ENCODE measurements at places on chromosomes 6 and 20.

- no peak for DNase-seq
Measured at GRCh38 chr6:1997702-1998101, 247.7 kb downstream of the GMDS start.

DNA sequence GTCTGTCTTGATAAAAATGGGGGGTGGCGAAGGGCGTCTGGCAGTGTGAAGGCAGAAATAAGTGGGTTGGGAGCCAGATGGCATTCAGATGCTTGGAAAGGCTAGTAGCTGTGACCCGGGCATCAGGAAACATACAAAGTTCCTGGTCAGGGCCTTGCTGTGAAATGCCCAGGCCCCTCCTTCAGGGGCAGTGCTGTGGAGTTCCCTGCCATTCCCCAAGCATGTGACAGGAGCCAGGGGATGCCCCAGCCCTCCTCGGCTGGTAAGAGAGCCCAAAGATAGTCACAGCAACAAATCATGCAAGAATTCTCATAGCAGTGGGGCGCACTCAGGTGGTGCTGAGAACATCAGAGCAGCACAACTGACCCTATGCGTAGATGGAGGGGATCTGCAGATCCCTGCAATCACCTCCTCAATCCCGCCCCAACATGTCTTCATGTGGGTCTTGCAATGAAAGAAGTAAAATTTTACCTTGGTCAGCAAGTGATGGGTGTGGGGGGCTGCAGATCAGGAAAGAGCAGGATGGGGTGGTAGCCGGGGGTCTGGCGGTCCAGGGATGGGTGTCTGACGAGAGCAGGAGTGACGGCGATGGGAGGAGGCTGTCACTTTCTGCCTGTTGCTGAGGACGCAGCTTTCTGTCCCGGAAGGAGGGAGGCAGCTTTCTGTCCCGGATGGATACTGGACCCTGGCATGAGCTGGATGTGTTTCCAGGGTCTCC lies 39.5 kb downstream of the SLC22A1 start:
- no peak for DNase-seq

- DNase-seq: no peak
Measured at GRCh38 chr6:36757206-36757605, 59.6 kb downstream of the RAB44 start.

- DNase-seq: no peak
Measured at GRCh38 chr6:134308800-134309199, 9.1 kb downstream of the SGK1 start.

- DNase-seq: no peak
Measured at GRCh38 chr20:53837126-53837826, 233.1 kb downstream of the BCAS1 start.

- DNase-seq: no peak
Measured at GRCh38 chr6:34423254-34423653, 2.6 kb downstream of the RPS10 start.

GRCh38 chr6:1105833-1106400 lies 206.0 kb upstream of the FOXQ1 start:
- no peak for DNase-seq

DNA sequence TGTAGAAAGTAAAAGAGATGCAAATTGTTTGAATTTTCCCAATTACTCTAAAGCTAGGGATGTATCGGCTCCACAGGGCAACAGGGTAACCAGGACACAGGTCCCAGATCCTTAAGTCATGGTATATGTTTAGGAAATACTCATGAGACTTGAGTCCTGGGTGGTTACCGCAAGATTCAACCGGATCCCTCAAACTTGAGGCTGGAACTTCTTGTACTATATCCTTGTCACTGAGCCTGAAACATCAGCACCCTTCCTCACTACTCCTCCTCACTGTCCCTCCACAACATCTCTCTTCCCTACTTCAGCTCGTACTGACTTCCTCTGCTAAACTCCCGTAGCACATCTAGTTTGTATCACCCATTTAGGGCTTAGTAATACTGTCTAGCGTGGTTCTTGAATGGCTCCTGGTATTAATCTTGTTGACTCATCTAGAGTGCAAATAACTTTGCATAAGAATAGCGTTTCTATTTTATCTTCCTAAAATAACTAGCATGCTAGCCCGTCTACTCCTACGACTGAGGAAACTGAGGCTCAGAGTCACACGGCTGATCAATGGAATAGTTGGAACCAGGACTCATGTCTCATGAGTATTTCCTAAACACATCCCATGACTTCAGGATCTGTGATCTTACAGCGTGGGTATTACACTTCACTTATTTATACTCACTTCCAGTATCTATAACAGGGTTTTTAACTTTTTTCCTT lies 72.1 kb downstream of the FILIP1 start:
- no peak for DNase-seq

GRCh38 chr6:63910863-63911551 lies 275.4 kb downstream of the PHF3 start:
- no peak for DNase-seq

DNA sequence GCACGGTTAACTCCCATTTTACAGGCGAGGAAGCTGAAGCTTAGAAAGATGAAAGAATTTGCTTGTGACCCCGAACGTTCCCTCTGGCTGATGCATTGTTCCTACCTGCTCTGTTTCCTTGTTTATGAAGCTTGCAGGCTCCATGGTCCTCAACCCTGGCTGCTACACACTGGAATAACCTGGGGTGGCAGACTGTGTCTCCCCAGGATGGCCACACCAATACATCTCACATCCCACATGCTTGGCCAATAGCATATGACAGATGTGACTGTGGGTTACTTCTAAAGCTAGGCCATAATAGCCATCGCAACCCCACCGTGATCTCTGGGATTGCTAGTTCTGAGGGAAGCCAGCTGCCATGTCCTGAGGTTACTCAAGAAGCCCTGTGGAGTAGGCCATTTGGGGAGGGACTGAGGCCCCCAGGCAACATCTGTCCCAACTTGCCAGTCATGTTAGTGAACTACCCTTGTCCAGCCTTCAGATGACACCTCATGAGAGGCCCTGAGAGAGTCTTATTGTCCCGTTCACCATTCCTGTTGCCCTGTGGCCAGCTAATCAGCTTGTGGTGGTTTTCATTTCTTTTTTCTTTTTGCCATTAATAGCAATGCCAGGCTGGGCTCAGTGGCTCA lies 6.7 kb upstream of the FAM110A start:
- DNase-seq: no peak

- DNase-seq: no peak
Measured at GRCh38 chr6:15947436-15947835, 181.4 kb upstream of the MYLIP start.
